Astrocyte of the cerebellum (primary cell): ENCODE measurements at places on chromosomes 6 and 20.

DNA sequence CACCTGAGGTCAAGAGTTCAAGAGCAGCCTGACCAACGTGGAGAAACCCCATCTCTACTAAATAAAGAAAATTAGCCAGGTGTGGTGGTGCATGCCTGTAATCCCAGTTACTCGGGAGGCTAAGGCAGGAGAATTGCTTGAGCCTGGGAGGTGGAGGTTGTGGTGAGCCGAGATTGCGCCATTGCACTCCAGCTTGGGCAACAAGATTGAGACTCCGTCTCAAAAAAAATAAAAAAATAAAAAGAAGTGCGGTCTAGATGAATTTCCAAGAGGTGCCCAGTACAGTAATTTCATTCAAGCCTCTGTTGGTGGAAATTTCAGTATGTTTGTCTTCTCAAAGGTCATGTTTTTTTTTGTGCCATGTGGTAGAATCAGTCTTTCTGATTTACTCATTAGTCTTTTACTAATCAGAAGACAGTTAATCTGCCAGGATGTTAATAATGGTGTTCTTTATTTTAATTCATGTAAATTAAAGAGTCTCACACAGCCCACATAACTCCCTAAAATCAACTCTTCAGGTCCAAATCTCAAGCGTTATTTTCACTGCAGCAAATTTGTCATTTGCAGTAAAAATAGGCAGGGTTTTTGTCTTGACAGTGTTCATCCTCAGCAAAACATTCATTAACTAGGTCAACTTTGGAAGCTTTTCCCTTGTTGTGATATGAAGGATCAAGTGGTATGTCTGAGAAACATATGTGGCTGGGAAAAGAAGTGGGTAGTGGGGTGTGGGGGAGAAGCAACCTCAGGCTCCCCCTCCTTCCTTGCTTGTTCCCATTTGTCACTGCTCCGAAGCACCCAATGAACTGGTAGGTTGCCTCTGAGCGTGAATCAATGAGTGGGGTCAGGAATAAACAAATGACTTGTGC is 13.3 kb downstream of the TP53INP2 start:
- no peak for DNase-seq

- DNase-seq, result no peak
Observed at GRCh38 chr6:129239825-129240491, 357.0 kb downstream of the LAMA2 start.

GRCh38 chr20:8471465-8471864 is 339.4 kb downstream of the PLCB1 start:
- DNase-seq, result no peak

- DNase-seq, result no peak
Observed at GRCh38 chr6:55397986-55398385, 70.7 kb downstream of the GFRAL start.

DNA sequence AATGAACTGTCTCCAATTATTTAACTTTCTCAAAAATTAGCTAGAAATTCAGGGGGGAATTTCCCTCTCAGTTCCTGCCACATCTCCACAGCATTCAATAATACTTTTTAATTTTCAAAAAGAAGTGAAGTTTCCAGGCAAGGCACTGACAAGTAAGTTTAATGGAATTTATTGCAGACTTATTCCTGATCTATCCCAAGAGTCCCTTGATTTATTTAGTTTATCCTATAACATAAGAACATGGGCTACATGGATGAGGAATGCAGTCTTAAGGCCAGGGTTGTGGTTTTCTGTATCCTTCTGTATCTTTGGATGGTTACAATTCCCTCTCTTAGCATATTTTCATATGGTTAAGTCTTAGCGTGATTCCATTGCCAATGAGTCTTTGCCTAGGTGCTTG is 126.5 kb downstream of the TSHZ2 start:
- DNase-seq, result no peak

DNA sequence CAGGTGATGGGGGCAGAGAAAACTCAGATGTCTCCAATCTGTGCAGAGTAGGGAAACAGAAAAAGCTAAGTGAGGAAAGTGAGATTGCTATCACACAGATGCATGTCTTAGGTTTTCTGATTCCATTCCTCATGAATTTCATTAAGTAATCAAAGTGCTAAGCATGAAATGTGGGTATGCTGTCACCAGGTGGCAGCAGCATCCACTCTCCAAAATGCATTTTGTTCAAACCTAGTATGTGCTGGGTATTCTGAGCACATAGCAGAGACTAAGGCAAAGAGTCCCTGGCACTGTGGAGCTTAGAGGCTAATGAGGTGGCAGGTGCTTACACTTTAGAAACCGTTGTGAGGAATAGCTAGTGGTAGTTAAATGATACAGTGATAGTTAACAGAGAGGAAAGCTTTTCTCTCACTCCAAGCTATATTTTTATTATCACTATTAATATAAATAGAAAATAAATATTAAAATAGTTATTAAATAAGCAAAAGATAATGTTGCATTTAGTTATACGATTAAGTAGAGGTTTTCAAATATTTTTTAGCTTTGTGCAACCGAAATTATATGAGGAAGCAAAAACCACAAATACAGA is 179.5 kb downstream of the CDH26 start:
- DNase-seq, result no peak

- peak; percentile 97 for DNase-seq
Observed at GRCh38 chr20:53611449-53611894, 17.8 kb upstream of the ZNF217 start.

- DNase-seq, result no peak
Observed at GRCh38 chr6:142833798-142834197, 111.2 kb downstream of the HIVEP2 start.

GRCh38 chr6:121733234-121733633 is 297.8 kb downstream of the GJA1 start:
- peak; percentile 32 for DNase-seq

- DNase-seq, result no peak
Observed at GRCh38 chr6:124164343-124164742, 360.7 kb downstream of the NKAIN2 start.

GRCh38 chr20:46174469-46175126 is 56.5 kb downstream of the CD40 start:
- peak; percentile 15 for DNase-seq

GRCh38 chr6:165746331-165746730 is 83.3 kb upstream of the PDE10A start:
- no peak for DNase-seq

GRCh38 chr6:13012977-13013680 is 296.6 kb downstream of the PHACTR1 start:
- DNase-seq, result no peak

- DNase-seq, result no peak
Observed at GRCh38 chr20:56634307-56634706, 5.2 kb downstream of the TFAP2C start.

GRCh38 chr6:169020821-169021220 is 232.8 kb downstream of the THBS2 start:
- DNase-seq, result no peak

GRCh38 chr6:10587656-10588406 is 66.7 kb downstream of the GCNT2 start:
- DNase-seq, result no peak

DNA sequence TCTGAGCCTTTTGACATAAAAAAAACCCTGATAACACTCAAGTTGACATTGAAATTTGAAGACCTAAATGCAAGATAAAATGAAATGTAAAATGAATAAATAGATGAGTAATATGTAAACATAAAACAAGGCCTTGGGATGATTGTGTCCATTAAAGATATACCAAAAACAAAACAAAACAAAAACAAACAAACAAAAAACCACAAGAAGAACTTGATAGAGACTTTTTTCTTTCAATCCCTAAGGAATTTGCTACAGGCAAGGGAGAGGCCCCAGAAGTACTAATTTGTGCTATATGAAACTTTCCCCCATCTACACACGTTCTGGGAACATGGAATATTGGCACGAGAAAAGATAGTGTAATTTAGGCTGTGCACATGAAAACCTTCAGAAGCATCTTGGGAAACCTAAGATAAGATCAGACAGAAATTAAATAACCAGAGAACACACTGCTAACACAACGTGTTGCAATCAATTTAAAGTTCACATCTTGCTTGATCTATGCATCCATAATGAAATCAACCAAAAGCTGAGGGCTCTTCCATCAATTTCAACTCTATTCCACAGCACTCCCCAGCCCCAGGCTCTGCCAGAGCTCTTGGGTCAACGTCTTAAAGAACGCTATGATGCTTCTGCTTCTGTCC is 201.1 kb upstream of the RREB1 start:
- no peak for DNase-seq

DNA sequence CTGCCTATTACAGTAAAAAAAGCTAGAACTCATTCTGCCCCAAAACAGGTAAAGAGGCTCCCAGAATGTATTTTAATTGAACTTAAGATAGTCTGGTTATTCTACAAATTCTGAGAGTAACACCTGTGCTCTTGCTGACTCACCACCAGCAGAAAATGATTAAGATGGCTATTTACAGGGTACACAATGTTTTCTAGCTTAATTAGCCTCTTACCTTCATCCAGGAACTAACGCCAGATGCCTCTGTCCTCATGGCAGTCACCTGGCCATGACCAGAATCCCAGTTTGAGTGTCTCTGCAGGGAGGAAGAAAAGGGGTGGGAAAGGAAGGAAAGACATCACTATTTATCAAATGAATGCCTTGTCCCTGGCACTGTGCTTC is 31.3 kb upstream of the PPP1R3G start:
- no peak for DNase-seq

GRCh38 chr6:166960609-166960978 is 4.2 kb upstream of the RNASET2 start:
- DNase-seq, result no peak

DNA sequence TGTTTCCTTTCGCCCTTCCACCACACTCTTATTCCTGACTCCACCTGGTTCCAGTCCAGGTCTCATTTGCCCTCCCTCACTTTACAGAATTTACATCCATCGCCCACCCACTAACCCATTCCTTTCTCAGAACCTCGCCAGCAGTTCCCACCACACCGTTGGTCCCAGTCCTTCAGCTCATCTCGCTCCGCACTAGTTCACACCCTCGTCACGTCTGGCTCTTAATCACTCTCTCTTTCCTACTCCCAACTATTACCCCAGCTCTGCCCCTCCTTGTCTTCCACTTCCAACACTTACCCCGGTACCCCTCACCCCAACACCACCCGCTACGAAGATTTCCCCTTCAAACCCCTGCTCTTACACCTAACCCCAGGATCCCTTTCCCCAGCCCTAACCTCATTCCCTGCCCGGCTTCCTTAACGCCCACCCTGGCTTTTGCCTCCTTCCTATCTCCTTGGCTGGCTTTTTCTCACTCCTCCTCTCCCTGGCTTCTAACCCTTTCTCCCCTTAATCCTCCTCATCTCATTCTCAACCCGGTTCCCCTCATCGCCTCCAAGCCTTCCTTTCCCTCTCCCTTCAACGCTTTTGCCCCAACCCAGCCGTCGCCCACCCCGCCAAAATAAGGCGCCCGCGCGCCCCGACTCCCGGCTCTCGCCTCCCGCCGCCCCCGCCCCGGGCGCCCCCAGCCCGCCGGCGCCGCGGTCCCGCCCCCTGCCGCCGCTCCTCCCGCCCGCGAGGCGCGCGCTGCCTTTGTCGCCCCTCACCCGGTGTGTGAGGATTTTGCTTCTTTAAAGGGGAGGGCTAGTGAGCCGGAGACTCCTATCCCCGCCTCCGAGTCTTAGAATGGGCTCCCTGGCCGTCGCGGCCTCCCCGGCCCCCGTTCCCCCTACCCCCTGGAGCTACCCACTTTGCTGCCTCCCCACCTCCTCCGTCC is 542 bp downstream of the USP49 start:
- DNase-seq, result no peak

GRCh38 chr20:35293303-35294292 is 1.4 kb upstream of the FAM83C start:
- DNase-seq, result no peak

- DNase-seq, result no peak
Observed at GRCh38 chr6:133463790-133464189, 222.6 kb downstream of the EYA4 start.

- no peak for DNase-seq
Observed at GRCh38 chr6:97909380-97909779, 626.4 kb upstream of the MMS22L start.

GRCh38 chr6:149488815-149489214 is 4.0 kb upstream of the ZC3H12D start:
- no peak for DNase-seq

DNA sequence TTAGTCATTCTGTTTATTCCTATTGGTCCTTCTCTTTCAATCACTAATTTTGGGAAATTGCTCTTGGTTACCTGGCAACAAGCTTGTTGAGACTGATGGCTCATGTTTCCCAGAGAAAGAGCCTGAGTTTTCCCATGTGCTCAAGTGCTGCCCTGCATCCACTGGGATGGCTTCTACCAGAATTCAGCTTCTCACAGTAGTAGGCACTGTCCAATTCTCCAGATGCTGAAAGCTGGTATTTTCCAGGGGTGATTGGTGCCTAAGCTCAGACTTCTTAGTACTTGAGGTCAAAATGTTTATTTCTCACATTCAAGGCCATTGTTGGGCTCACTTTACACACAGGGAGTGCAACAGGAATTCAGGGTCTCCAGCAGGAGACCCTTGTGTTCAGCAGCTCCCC is 29.1 kb upstream of the SLC2A12 start:
- no peak for DNase-seq

DNA sequence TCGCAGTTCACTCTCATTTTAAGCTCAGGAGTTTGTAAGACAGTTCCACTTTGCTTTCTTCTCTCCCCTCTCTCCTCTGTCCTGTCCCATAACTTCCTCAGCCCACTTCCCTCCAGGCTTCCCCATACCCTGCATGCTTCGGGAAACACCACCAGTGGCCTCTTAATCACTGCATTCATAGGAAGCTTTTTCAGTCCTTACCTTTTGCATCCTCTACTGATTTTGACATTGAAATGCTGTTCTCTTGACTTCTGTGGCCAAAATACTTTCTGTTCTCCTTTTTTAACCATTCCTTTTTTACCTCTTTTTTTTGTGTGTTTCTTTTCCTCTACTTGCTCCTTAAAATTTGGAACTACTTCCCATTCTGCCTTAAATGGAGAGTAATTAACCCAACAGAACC is 69.7 kb downstream of the HIVEP1 start:
- DNase-seq, result no peak

GRCh38 chr6:105892577-105893262 is 193.4 kb upstream of the PRDM1 start:
- DNase-seq, result no peak

- no peak for DNase-seq
Observed at GRCh38 chr6:28543651-28544610, 18.2 kb downstream of the GPX5 start.

- peak; percentile 73 for DNase-seq
Observed at GRCh38 chr6:65289491-65289890, 417.5 kb downstream of the EYS start.

GRCh38 chr6:17035257-17036064 is 66.4 kb upstream of the STMND1 start:
- no peak for DNase-seq

- no peak for DNase-seq
Observed at GRCh38 chr6:122799916-122800686, 11.0 kb downstream of the SMPDL3A start.
